ENCODE measurements at places on chromosomes 5 and 9.

- no peak for DNase-seq
Measured at GRCh38 chr5:104019956-104020355, 457.4 kb upstream of the NUDT12 start.

DNA sequence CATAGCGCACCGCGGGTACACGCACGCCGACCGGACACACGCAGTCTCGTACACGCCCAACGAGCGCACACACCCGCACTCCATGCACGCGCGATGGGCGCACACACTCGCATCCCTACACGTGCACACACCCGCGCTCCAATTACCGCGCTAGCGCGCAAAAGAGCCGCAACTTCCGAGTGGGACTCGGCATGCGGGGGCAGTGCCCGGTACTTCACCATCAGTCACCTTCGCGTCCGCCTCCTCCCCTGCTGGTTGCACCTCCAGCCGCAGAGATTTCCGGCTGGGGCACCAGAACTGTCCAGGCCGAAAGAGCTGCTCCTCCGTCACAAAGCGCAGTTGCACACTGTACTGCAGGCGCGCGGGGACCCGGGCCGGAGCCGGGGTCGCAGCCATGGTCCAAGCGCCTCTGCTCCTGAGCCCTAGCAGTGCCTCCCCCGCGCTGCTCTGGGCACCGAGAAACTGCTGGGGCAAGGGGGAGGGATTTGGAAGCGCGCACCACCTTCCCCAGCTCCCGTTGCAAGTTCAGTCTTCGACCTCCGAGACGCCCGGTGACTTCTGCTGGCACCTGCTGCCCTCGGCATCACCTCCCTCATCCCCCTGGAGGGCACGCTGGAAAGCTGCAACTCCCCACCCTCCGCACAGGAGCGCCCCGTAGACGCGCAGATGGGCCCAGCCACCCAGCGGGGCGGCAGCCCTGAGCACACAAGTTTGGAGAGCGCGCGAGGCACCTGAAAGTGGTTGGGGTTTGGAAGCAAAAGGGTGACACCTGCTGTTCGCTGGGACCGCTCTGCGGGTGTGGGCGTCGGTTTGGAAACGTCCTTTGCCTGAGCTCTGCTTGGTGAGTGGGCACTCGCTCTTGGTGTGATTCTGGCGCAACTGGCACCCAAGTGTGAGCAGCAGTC, 337.4 kb upstream of the PUM3 start:
- DNase-seq = peak; percentile 34

DNA sequence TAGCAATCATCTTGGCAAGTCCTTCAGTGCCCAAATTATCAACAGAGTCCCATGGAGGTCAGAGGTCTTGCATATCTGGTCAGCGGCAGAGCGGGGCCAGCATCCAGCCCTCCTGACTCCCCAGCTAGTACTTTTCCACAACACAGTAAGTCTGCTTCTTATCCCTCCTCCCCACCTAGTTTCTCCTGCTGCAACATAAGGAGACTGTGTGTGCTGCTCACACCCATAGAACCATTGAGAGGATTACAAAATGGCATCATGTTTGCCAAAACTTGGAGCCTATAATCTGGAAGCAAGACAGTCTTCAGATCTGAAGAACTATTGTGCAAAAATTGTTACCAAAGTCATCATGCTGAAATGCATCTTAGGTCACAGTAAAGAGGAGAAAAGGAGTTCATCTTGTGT, 125.8 kb upstream of the ZNF366 start:
- no peak for DNase-seq

DNA sequence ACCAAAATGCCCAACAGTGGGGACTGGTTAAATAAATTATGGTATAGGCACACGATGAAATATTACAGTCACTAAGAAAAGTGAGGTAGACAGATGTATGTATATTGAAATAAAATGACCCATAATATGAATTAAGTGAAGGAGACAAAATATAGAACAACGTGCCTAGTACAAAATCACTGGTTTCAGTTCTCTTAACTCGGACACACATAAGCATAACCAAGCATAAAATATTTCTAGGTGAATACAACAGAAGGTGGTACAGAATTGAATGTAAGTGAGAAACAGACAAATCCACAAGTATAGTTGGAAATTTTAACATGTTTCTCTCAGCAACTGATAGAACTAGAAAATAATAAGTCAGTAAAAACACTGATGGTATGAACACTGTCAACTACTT, 22.0 kb downstream of the PUM3 start:
- DNase-seq = no peak

- no peak for DNase-seq
Measured at GRCh38 chr9:81410201-81410600, 279.1 kb downstream of the TLE1 start.

- DNase-seq = no peak
Measured at GRCh38 chr5:117649821-117650220, 1075.2 kb upstream of the SEMA6A start.

DNA sequence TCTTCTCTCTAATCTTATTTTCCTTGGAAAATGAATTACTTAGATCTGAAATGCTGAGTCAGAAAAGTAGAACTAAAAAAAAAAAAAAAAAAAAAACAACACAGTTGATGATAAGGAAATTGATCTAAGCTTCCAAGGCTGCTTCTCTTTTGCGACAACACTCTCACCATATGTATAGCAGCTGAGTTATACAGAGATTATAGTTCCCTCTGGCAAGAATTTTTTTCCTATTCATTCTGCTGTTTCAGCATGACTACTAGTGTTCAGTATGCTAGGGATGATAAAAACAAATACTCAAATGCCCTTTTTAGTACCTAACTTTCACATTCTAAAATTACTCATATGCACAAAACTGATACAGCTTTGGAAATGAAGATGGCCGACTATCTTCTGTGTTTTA, 267.3 kb downstream of the MLLT3 start:
- DNase-seq = no peak

DNA sequence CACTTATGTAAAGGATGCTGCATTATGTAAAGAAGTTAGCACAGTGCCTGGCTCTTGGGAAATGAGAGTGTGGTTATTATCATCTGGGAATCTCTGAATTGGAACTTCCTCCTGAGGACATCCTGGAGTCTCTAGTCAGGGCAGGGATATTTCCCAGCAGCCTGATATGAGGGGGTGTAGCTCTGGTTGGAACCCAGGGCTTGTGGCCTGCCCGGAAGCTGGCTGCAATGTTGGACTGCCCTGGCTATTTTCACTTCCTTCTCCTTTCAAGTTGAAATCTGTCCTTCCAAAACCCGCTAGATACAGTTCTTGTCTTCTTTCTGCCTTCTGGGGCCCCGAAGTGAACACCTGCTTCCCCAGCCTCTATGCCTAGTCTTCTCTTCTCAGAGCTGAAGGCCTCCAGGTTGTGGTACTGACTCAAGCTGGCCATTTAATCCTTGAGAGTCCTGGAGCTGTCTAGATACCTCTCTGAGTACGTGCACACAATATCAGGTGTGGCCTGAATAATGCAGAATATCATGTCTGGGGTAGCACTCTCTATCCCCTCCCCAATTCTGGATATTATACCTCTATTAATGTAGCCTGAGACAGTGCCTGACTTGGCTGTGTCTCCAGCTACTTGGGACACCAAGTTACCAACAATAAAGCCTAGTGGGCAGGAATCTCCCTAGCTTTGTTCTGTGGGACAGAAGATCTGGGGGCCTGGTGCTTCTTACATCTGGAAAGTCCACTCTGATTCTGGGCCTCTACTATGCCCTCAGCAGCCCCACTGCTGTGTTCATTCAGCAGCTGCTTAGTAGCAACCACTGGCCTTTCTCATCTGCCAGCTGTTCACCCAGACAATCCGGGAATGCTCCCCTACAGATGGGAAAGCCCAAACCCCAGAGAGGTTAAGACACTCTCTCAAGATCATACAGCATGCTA, 45.0 kb downstream of the SLC6A7 start:
- DNase-seq = no peak

DNA sequence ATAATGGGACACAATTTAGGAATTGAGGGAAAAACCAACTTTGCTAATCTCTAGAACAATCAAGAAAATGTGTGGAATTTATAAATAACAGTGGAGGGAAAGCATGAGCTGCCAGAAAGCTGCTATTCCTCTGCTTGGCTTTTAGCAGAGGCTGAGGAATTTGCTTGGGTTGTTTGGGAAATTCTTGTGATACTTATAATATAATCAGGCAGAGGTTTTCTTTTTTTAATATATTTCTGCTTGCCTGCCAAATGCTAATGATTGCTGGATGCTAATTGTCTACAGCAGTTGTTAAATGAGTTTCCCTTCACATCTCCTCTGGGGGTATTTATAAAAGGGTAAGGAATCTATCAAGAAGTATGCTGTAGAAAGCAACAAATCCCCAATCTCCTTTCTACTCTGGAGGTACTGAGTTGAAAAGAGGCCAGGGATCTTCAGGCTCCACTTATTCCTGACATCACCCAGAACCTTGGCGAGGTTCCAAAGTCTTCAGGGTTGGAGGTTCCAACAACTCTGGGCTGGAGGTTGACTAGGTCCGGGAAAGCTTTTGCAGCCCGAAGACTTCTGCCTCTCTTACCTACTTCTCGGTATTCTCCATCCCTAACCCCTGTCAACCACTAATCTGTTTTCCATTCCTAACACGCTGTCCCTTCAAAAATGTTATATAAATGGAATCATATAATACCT, 60.4 kb upstream of the TMED7 start:
- no peak for DNase-seq

- no peak for DNase-seq
Measured at GRCh38 chr5:125559296-125559695, 812.9 kb upstream of the ZNF608 start.

DNA sequence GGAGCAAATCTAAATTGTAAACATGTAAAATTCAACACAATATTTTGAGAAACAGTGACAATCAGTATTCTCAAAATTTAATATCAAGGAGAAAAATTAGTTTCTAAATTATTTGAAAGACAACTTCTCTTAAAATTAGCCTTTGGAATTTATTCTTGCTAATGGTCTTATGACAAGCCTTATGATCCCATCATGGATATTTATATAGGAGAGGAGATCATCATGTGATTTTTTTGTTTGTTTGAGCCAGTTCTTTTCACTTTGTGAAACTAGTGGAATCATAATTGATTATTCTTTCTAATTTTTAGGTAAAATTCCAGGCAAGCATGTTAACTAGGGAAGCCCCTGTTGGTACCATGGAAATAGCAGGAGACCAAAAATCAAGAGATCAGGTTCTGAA, 24.7 kb downstream of the DMXL1 start:
- no peak for DNase-seq

- DNase-seq = no peak
Measured at GRCh38 chr5:121982893-121983285, 21.1 kb downstream of the SRFBP1 start.

- no peak for DNase-seq
Measured at GRCh38 chr9:121735793-121736770, 84.6 kb downstream of the DAB2IP start.

DNA sequence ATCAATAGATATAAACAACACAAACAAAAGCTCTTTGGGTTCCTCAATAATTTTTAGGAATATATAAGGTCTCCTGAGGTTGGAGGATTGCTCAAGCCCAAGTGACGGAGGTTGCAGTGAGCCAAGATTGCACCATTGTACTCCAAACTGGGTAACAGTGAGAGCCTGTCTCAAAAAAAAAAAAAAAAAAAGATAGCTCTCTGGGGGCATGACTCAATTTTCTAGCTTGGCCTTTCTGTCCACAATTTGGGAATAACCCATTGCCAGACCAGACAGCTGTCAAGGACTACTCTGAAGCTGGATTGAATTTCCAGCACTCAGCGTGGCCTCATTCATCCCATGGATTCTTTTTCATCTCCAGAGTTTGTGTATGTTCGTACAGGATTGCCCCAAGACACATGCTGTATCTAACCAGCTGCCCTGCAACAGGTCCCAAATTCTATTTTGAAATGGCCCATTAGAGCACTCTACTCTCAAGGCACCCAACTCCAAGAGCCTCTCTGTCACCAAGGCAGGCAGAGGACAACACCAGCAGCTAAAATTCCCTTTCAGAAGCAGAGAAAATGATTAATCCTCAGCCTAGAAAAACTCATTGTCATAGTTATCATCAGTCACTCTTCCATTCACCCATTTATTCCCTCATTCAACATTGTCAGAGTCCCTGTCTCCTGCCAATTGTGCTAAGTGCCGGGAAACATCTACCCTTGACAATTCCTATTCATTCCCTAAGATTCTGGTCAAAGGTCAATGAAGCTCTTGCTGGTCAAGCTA, 8.7 kb downstream of the FAM193B start:
- DNase-seq = no peak

- DNase-seq = no peak
Measured at GRCh38 chr5:134935711-134936602, 31.0 kb downstream of the PCBD2 start.

- DNase-seq = no peak
Measured at GRCh38 chr5:2919310-2920018, 168.0 kb upstream of the IRX2 start.

GRCh38 chr5:103232393-103232999, 26.1 kb upstream of the MACIR start:
- no peak for DNase-seq

DNA sequence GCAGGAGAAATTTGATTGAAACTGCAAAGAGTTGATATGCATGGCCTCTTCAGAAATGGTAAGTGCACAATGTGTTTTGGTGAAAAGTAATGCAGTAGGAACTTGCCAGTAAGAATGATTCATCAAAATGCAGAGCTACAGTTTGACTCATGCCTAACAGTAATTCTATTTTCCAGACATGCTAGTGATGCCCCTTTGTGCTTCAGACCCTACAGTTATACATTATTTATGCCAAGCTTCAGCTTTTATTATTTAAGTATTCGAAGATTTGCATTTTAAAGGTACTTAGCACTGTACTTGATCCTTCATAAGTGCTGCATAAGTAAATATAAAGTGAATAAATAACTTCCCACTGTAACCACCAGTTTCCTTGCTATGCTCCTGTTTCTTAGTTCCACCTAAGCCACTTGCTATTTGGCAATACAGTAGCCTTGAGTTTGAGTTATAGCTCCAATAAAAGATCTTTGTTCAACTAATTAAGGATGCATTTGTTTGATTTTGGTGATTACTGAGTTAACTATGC, 3.6 kb upstream of the SPATA31E1 start:
- DNase-seq = no peak

- no peak for DNase-seq
Measured at GRCh38 chr9:117835798-117836197, 131.6 kb downstream of the TLR4 start.

- DNase-seq = no peak
Measured at GRCh38 chr9:89920131-89920530, 315.3 kb downstream of the GADD45G start.

GRCh38 chr9:112489876-112490666, 3.4 kb downstream of the KIAA1958 start:
- DNase-seq = no peak

DNA sequence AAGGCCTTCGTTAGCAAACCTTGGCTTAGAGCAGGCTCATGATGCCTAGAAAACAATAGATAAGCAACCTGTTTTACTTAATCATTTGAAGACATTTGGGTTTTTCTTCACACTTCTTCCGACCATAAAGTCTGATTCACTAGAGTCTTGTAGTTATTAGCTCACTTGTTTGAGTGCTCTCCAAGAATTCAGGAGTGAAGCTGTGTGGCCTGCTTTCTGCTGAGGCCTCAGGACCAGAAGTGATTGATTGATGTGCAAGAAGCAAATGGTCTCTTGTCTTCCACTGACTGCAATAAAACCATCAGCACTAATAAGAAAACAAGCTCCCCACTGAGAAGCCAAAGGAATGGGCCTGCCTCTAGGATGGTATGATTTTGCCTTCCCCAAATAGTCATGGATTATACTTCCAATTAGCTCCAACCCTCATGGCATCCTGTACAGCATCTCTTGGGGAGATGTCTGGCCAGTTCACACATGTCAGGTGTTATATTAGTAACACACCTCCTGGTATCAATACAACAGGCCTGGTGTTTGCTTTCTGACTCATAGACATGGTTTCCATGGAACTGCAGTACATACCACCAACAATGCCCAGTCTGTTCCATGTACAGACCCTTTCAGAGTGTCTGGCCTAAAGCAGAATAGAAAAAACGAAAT, 317.6 kb downstream of the CWC27 start:
- no peak for DNase-seq

All from stimulated activated CD8-positive, alpha-beta memory T cell treated with anti-CD3 and anti-CD28 coated beads, Interleukin-15, amount 100 ng/mL, for 48 hours (primary cell).